ENCODE measurements at places on chromosomes 3 and 15.

DNA sequence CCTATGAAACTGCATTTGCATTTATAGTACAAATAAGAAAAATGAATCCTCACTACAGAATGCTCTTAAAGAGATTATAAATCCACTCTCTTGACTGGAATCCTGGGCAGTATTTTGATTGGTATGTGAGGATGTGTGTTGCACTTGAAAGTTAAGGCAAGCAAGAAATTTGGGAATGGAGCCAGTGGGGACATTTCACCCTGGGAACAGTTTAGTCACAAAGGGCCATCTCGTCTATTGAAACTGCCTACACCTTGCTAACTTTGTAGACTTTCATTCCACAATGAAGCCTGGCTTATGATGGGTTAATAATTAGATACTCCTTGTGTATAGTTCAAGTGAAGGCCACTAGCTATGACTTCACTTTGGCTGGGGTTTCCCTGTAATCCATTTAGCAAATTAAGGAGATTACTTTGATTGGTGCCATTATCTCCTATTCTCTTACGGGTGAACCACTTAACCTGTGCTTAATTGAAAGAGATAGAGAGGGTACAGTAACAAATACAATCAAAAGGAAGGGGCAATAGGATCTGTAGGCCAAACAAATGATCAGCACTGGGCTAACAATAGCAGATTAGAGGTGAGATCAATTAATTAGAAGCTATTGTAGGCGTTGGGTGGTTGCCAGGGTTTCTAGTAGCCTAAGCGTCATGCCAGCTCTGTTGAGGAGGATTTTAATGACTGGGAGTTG is 146.9 kb upstream of the RARB start:
- DNase-seq = no peak

GRCh38 chr3:13189639-13190377 is 116.6 kb upstream of the IQSEC1 start:
- peak; percentile 23 for DNase-seq

DNA sequence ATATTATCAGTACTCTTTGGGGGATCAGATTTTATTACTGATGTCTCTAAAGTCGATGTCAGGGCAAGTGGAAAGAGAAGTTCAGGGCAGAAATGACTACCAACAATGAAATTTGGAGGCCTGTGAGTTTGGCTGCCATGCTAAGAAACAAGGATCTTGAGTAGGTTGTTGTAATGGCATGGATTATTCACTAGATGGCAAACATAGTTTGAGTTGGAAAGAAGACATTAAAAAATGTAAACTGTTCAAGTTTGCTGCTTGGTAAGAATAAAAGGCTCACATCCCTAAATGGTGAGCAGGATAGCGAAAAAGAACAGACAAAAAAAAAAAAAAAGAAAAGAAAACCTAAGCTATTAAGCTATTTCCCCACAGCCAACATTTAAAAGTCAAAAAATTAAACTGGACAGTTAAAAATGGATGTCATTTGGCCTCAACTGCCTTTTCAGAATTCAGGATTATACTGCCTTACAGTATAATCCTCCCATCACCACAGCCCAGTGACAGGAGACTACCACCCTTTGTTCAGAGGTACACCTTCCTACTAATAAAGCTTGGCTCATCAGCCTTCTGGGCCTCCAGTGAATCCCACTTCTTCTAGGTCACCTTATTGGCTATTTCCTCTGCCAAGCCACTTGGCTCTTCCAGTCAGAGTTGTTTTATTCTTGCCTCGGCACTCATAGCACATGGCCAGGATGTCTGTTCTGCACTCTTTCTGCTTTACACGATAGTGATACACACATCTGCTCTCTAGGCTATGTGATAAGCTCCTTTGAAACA is 163.7 kb downstream of the PLD1 start:
- peak; percentile 73 for DNase-seq

- DNase-seq = no peak
Observed at GRCh38 chr3:101458387-101458786, 54.6 kb downstream of the SENP7 start.

DNA sequence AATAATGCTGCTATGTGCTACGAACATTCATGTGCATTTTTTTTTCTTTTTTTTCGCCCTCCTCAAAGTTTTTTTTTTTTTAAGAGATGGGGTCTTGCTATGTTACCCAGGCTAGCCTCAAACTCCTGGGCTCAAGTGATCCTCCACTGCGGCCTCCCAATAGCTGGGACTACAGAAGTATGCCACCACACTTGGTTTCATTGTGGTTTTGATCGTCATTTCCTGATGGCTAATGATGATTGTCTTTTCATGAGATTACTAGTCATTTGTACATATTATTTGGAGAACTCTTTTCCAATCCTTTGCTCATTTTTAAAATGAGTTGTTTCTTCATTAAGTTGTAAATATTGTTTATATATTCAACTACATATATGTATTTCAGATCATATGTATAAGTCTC is 48.8 kb downstream of the FBXO22 start:
- DNase-seq = no peak

- no peak for DNase-seq
Observed at GRCh38 chr3:194680888-194681615, 4.6 kb upstream of the FAM43A start.

- DNase-seq = peak; percentile 59
Observed at GRCh38 chr3:98985431-98985830, 83.9 kb upstream of the DCBLD2 start.

DNA sequence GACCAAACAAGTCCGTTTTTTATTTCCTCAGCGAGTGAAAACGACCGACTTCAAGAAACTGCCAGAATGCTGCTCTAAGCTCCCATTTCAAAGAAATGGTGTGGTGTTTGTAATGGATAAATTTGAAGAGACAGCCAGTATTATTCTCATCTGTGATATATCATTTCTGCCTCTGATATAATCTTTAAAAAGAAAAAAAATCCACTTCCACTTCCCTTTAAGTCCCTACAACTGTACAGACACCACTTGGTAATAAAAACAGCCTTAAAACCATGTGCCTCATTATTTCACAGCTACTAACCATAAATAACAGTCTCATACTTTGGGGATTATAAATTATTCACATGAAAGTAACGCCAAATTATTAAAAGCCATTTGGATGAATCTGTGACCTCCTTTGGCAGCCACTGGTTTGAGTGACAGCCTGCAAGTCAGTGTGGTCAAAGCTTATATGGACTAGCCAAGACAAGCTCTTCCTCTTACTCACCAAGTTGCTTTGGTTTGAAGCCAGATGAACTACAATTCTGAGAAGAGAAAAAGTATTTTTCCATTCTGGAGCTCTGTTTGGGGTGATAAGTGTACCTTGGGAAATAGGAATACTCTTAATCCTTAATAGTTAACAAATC is 168.0 kb downstream of the SHOX2 start:
- DNase-seq = peak; percentile 19

DNA sequence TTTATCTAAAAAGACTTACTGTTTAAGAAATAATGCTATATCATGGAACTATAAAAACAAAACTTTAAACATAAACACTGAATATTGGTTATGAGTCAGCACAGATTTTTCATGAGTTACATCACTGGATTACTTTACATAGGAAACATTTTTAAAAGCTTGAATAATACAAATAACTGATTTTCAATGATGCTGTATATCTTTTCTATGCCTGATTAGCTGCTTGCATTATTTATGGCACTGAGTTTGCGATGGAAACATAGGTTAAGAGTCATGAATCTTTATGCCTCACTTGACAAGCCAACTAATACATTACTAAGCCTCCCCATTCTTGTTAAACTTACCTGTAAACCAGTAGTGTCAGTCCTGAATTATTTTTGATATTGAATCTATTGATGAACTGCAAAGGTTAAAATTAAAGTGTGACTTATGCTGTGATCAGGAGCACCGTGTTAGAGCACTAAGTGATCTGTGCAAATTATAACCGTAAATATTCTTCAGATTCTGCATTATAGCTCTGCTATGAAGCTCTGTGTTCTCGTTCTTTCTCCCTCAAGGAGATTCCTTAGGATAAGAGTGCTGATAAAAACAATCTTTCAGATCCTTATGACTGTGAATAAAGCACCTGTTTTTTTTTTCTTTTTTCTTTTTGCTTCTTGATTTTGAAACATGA is 437.3 kb upstream of the BCHE start:
- DNase-seq = no peak

- peak; percentile 44 for DNase-seq
Observed at GRCh38 chr3:108603691-108604090, 14.2 kb downstream of the DZIP3 start.
